ENCODE measurements at places on chromosomes 16 and 17.
A peak's percentile ranks its signal among the peaks of the same experiment; 100 is the strongest.

DNA sequence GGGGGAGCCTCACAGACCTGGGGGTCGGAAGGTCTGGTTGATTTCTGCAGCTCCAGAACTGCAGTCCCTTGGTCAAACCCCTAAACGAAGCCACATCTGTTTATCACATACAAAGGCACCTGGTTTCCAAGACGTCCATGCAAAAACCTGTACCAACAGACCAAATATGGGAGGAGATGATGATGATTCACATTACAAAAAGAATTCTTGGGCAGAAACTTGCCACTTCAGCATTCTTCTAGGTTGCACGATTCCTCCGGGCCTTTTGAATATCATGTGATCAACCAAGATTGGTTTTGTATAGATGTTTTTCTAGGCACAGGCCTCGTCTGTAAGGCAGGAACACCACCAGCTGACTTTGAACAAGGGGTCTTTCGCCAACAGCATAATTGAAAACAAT, 466.3 kb downstream of the SOX9 start:
- DNase-seq, result no peak

GRCh38 chr16:86727632-86728031, 149.3 kb downstream of the FOXL1 start:
- DNase-seq, result no peak

GRCh38 chr17:3801347-3801746, 359 bp upstream of the ITGAE start:
- no peak for DNase-seq

GRCh38 chr16:55568207-55568606, 1.7 kb downstream of the CAPNS2 start:
- DNase-seq, result no peak

DNA sequence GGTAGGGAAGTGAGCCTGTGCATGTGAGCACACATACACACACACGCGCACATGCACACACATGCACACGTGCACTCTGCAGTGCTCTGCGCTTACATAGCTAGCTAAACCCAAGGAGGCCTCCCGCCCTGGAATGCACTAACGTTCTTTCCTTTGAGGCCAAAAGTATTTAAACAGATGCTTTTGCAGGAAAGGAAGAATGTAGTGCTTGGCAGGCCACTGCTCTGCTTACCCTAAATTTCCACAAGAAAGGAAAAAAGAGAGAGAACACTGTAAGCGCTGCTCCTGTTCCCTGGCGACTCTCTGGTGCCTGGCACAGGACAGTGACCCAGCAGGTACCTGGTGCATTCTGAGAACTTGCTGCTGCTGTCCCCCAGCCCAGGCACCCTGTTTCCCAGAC, 31.3 kb upstream of the MRPS23 start:
- no peak for DNase-seq

- DNase-seq, result peak; percentile 55
These were observed 5.4 kb downstream of the ATPAF2 start for GRCh38 chr17:18033442-18034099.

- no peak for DNase-seq
These were observed 21.5 kb upstream of the TMEM92 start for GRCh38 chr17:50252781-50253180.

GRCh38 chr17:7862692-7863437, 5.1 kb downstream of the CYB5D1 start:
- DNase-seq, result no peak

DNA sequence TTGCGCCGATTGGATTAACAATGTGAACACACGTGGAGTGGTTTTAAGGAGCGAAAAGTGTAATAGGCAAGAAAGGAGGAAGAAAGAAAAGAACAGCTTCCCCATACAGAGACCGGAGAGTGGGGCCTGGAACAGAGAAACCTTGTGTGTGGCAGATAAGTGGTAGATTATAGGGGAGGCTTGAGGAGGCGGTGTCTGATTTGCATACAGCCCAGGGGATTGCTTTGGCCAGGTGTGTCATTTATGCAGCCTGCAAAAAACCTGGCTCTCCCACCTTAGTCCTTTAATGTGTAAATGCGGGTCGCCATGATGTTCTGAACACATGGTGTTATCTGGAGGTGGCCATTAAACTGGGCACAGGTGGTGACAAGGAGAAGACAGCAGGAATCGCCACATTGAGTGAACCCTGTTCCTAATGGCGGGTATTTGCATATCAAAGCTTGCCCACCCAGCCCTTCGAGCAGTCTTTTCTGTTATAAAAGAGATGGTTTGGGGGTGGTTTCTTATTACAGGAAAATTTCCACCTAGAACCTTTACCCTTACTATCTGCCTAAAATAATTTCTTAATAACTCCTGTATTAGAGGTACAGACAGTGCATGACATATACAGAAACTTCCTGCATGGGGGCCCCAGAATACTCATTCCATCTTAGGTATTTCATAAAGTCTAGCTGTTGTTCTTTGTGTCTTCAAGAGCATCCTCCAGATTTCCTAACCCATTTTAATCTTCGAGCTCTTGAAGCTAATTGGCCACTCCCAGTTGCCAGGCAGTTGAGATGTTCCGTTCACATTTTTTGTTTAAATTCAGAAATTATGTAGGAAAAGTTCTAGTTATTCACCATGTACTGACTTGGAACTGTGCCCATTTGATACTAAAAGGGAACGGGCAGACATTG, 292.5 kb downstream of the RBFOX1 start:
- DNase-seq, result no peak
